ENCODE measurements at places on chromosomes 13 and 19.
A peak's percentile ranks its signal among the peaks of the same experiment; 100 is the strongest.

DNA sequence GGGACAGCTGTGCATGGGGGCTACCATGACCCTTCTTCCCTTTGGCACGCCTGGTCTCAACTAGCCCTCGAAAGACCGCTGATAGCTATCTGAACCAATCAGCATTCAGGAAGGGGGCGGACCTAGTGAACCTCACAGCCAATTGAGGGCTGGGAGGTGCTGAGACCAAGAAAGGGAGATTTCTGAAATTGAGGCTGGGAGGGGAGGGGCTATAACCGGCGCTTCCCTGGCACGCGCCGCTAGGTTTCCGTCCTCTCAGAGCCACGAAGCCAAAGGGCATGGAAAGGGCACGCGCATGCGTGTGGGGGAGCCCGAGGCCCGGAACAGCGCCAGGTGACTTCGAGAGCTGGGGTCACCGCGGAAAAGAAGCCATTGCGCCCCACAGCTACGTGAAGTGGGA, 4.2 kb upstream of the PAFAH1B3 start:
- DNase-seq: no peak

GRCh38 chr13:41699759-41700158, 242.4 kb downstream of the RGCC start:
- DNase-seq: no peak

GRCh38 chr13:98335721-98336120, 158.7 kb upstream of the RNF113B start:
- no peak for DNase-seq

DNA sequence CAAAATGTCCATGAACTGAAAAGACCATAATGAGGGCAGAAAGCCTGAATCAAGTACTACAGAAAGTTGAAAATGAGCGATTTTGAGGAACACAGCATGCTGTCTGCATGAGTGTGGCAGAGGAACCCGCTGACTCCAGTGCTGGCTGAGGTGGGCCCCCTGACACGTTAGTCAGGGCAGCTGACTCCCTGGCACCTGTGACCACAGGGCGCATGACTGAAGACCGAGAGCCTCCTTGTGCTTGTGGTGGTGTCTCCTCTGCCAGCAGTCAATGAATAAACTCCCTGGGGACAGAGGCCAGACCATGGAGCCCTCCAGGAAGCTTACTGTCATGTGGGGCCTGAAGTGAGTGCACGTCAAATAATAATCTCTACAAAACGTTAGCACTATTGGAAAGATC, 38.4 kb upstream of the VSTM2B start:
- no peak for DNase-seq

DNA sequence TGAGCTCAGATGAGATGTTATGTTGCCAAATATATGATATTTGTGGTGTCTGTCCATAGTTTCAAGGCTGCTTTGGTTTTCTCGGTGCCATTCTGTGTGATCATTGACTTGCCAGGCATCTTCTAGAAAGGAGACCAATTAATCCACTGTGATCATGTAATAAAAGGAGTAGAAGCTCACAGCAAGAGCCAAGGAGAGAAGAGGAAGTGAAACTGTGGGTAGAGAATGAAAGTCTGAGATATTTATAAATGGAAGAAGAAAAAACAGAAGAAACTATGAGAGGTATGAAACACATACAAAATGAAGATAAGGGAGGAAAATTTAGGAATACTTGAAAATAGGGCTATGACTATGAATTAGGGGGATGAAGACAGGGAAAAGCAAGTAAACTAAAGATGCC, 11.1 kb upstream of the ZNF613 start:
- no peak for DNase-seq

DNA sequence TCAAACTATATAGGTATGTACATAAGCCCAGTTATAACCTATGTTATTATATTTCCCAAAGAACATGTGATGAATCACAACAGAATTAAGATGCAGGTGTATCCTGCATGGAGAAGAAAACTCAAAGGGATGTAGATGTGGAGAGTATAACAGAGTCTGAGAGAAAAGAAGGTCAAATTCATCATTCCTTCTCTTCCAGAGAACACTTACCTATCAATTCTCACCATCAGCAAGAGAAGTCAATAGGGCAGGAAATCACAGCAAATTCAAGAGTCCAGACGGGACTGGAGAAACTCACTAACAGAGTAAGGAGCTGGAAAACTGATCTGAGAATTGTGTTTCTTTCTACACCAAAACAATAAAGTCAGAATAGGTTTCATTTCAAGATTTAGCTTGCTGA, 28.4 kb downstream of the DIAPH3 start:
- no peak for DNase-seq

DNA sequence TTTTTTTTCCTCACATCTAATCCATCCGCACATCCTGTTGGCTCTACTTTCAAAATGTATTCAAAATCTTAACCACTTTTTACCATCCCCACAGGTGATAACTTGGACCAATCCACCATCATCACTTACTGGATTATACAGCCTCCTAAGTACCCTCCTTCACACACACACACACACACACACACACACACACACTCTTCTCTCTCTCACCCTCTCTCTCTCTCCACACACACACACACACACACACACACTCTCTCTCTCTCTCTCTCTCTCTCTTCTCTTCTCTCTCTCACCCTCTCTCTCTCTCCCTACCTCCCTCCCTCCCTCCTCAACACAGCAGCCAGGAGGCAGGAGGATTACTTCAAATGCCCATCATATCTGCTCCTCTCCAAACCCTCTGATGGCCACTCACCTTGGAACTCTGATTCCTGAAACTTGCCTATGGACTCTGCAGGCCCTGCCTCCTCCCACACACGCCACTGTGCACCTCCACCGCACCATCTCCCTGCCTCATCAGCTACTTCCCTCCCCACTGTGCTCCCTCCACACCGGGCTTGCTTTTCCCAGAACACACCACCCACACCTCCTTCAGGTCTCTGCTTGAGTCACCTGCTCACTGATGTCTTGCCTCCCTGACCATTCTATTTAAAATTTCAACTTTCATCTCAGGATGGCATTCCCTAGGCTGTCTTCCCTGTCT, 39.7 kb downstream of the RCBTB2 start:
- DNase-seq: no peak

- DNase-seq: no peak
Observed at GRCh38 chr19:3969435-3970312, 1.2 kb downstream of the DAPK3 start.

DNA sequence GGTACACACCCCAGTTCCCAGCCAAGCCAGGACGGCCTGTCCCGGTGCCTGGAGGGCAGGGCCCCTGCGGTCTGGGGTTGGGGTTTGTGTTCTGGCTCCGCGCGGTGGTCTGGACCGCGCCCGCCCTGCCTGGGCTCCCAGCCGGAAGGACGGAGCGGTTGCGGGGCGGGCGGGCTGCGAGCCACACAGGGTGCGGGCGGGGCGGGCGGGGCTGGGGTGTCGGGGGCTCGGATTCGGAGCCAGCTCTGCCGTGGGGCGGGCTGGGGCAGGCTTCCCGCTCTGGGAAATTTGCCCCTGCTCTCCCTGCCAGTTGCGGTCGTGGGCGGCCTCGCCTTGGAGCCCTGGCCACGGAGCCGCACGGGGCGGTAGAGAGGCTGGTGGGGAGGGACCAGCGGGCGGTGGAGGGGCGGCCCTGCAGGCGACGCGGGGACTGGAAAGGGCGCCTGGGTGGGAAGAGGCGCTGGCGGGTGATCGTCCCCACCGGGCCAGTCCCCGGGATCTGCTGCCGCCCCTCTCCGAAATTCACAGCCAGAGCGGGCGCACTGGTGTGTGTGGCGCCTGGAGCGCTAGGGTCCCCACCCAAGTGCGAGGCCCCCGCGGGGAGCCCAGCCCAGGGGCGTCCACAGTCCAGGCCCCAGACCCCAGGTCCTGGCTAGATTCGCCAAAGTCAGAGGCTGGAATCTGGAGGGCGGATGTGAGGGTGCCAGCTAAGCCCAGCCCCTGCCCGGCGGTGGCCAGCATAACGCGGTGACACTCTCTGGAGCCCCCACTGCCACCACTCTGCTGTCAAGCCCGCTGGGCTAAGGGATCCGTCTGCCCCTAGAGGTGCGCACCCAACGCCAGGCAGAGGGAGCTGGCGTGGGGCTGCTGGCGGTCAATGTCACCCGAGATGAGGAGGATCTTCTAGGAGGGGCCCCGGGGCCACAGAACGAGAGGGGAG, 11.0 kb upstream of the ZNF492 start:
- no peak for DNase-seq

- no peak for DNase-seq
Observed at GRCh38 chr19:43675906-43676305, 5.9 kb upstream of the PLAUR start.

- no peak for DNase-seq
Observed at GRCh38 chr13:84265257-84265764, 383.0 kb upstream of the SLITRK1 start.

GRCh38 chr13:48859272-48860105, 116.2 kb upstream of the FNDC3A start:
- DNase-seq: peak; percentile 53

GRCh38 chr19:2623798-2624197, 78.7 kb downstream of the GNG7 start:
- no peak for DNase-seq

- DNase-seq: no peak
Observed at GRCh38 chr19:10018786-10019185, 5.5 kb downstream of the RDH8 start.

GRCh38 chr13:46728777-46729176, 68.2 kb downstream of the ESD start:
- DNase-seq: no peak

DNA sequence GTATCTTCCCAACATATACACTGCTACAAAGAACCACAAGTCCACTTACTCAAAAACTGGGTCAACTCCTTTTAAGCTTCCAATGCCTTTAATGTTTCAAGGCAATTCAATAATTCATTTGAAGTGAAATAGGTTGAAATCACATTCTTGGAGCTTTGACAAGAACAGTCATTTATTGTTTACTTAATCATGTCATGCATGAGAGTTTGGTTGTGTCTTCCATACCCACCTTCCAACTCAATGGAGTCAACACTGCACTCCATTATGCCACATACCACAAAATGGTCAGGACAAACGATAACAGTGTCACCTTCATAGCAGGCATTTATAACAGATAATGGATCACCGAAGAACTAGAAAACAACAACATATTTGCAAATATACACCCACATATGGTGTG, 506.3 kb downstream of the UQCRFS1 start:
- no peak for DNase-seq

DNA sequence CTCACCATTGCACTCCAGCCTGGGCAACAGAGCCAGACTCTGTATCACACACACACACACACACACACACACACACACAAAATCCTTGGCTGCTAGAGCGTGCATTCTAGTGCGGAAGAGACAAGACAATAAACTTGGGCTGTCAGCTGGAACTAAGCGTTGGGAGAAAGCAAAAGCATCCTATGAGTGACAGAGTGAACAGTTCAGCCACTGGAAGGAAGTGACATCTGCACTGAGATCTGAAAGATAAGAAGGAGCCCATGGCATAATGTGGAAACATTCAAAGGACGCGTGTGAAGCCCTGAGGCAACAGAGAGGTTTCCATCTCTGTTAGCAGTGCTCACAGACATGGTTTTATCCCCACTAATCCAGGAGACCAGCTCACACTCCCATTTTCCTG, 3.5 kb upstream of the SLC1A5 start:
- peak; percentile 96 for DNase-seq

- DNase-seq: no peak
Observed at GRCh38 chr13:51177188-51177587, 45.0 kb upstream of the FAM124A start.

Measured in bone marrow (tissue), 2 donors.